ENCODE measurements at places on chromosomes 13 and 19. TPM values are rescaled to one million over a fixed set of nuclear protein-coding genes. Genes with fewer than 3 reads are reported as not detected.

GRCh38 chr13:33244210-33244906 is 41.2 kb downstream of the STARD13 start:
- DNase-seq: no peak

IL11 gene
- 0.06 TPM for total RNA-seq

DNA sequence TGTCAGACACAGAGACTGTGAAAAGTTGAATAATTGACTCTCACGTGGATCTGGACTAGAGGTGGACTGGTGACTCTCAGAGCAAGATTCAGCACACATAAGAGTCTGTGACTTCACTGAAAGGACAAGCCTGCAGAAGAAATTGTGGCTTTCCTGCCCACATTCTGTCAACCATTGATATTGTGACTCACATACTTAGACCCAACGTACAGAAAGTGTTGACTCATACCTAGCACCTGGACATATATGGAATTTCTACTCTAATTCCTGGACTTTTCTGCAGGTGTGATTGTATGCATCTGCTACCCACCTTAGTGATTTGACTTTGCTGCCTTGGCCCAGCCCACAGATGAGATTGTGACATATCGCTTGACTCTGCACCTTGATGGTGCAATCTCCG is 15.6 kb upstream of the ZNF730 start:
- DNase-seq: no peak

- no peak for DNase-seq
Measured at GRCh38 chr19:38316477-38317067, 825 bp upstream of the YIF1B start.

- no peak for DNase-seq
Measured at GRCh38 chr19:30471441-30471840, 99.3 kb downstream of the ZNF536 start.

DNA sequence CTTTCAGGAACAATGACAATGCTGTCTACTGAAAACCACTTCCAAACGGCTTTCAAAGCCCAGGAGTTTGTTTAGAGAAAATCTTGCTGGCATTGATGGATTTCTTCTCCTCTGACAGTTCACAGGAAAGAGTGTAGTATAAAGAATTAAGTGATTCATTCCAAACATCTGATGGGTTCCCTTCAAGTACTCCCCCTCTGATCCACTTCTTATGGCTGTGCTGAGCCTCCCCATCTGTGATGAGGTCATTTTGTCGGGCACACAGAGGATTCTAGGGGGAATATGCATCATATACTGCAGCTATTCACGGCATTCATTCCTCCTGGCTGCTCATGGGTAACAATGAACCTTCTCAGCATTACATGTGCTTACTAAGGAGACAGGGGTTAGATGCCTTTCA is 107.9 kb downstream of the RGCC start:
- DNase-seq: no peak

DNA sequence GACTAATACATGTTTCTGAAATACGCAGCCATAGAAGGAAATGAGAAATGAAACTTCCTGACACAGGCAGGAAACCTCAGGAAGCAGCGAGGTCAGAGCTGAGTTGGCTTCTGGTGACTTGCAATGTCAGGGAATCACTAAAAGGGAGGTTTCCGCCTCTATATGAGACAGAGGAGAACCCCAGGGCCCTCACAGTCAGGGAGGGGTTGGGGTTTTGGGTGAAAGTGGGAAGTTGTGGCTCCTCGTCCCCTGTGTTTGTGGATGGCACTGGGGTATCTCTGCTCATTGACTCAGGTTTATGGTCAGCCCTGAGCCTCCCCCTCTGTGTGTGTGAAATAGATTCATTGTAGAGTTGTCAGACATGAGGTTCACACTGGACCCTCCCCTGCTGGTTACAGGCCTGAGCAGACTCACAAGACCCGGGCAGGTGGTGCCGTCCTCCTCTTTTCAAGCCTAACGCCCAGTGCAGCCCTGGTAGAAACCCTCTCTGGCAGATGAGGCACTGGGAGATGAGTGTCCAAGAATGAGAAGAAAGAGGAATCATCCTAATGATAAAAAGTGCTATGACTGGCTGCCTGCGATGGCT is 5.5 kb upstream of the LILRA6 start:
- DNase-seq: no peak

RNF225 gene
- total RNA-seq: not detected

CEACAM6 gene
- total RNA-seq: not detected

DYRK1B gene
- total RNA-seq: 26.8 TPM

- no peak for DNase-seq
Measured at GRCh38 chr19:18385359-18385674, 641 bp upstream of the GDF15 start.

DNA sequence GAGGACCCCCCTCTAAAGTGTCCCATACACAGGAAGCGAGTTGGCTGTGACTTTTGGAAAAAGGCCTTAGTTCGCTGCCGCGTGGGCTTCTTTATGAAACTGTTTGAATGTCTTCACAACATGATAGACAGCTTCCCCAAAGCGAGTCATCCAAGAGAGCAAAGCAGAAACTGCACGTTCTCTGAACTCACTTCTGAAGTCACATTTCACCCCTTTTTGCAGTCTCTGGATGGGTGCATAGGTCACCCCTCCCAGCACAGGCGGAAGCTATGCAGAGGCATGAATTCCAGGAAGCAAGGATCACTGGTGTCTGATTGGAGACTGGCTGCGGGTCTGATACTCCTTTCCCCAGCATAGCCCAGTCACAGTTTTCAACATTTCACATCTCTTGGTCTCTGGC is 10.6 kb downstream of the GPI start:
- no peak for DNase-seq

- DNase-seq: no peak
Measured at GRCh38 chr13:105997581-105998550, 537.6 kb downstream of the EFNB2 start.

All from neural progenitor cell (in vitro differentiated cells).